A549 treated with Hydrocortisone at 1 μM for 4 hours (cell line): ENCODE measurements at places on chromosomes 11 and 22. TPM values are rescaled to one million over a fixed set of nuclear protein-coding genes. Genes with fewer than 3 reads are reported as not detected.

The OR5P2 gene
- total RNA-seq: not detected in 5 replicates

The NRIP3 gene
- 0.61 to 1.3 TPM (median 0.71 TPM) in 5 replicates for total RNA-seq

The SLC6A5 gene
- not detected in 5 replicates for total RNA-seq

The NPAS4 gene
- total RNA-seq: 0.03 to 0.06 TPM in 2 of 5 replicates, not detected in the others

The OTOG gene
- not detected in 5 replicates for total RNA-seq

The CATSPERZ gene
- total RNA-seq: 2.1 to 2.6 TPM (median 2.4 TPM) in 5 replicates

The CBX6 gene
- 25.8 to 31.4 TPM (median 27.8 TPM) in 5 replicates for total RNA-seq

The TSGA10IP gene
- not detected in 5 replicates for total RNA-seq
